ENCODE measurements at places on chromosomes 6 and 20.

- no peak for DNase-seq
Observed at GRCh38 chr6:145370559-145370958, 364.8 kb downstream of the EPM2A start.

GRCh38 chr6:138685257-138685656 is 88.3 kb upstream of the CCDC28A start:
- no peak for DNase-seq

GRCh38 chr6:150273457-150274309 is 95.1 kb upstream of the IYD start:
- no peak for DNase-seq

- peak; percentile 69 for DNase-seq
Observed at GRCh38 chr6:2733324-2733723, 17.4 kb downstream of the MYLK4 start.

GRCh38 chr6:7261852-7262461 is 51.0 kb downstream of the SSR1 start:
- DNase-seq, result no peak

DNA sequence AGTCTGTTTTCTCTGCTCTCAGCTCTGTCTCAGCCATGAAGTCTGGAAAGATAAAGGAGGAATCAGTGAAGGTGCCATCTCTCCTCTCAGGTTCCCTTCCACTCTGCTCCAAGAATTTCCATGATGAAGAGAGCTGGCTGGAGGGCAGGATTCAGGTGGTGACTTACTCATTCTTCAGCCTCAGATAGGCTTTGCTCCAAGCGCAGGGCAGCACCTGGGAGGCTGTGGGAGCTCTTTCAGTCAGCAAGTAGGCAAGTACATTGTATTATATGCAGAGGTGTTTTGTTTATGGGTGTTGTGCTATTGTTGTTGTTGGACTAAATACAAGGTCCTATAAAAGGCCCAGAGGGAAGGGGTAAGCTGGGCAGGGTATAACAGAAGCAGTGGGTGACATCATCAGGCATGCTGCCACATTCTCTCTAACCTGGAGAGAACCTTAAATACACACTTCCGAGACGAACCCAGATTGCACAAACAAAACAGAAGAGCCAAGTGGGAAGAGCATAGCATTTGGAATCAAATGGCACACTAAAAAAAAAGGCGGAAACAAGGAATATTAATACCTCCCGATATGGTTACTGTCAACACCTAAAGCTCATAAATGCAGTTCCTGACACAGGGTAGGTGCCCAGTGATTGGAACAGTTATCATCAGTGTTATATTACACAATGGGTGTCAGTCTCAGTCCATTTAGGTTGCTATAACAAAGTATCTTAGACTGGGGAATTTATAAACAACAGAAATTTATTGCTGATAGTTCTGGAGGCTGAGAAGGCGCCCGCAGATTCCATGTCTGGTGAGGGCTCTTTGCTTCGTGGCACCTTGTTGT is 14.5 kb upstream of the PSMG4 start:
- peak; percentile 19 for DNase-seq

- no peak for DNase-seq
Observed at GRCh38 chr6:102417368-102417998, 1024.0 kb downstream of the GRIK2 start.

All from sciatic nerve (tissue), 2 donors.